GM23338 (cell line): ENCODE measurements at places on chromosomes 1 and 21. TPM values are rescaled to one million over a fixed set of nuclear protein-coding genes. Genes with fewer than 3 reads are reported as not detected.

IGSF3 gene
- total RNA-seq = 32.9 and 37.8 TPM in 2 replicates

KCNT2 gene
- total RNA-seq = 10.1 and 13.4 TPM in 2 replicates

PCSK9 gene
- 275 and 327 TPM in 2 replicates for total RNA-seq

MKNK1 gene
- 9.7 and 11.8 TPM in 2 replicates for total RNA-seq

PRDM16 gene
- total RNA-seq = 0.14 and 0.66 TPM in 2 replicates

NBPF1 gene
- 7.5 and 11.8 TPM in 2 replicates for total RNA-seq

CHRM3 gene
- total RNA-seq = 13.8 and 20.8 TPM in 2 replicates

BNIPL gene
- 1.2 and 2.4 TPM in 2 replicates for total RNA-seq

SPRR2G gene
- not detected in 2 replicates for total RNA-seq

CAPN8 gene
- total RNA-seq = not detected in 2 replicates

TNFSF4 gene
- 1.2 and 1.5 TPM in 2 replicates for total RNA-seq

C1orf185 gene
- not detected in 2 replicates for total RNA-seq

PSMB4 gene
- total RNA-seq = 348 and 352 TPM in 2 replicates

ABCG1 gene
- total RNA-seq = 4.4 and 7.3 TPM in 2 replicates

OR2L13 gene
- not detected in 2 replicates for total RNA-seq

LIPI gene
- total RNA-seq = not detected in 2 replicates

KCNN3 gene
- total RNA-seq = 1.9 and 4.0 TPM in 2 replicates

TRIM67 gene
- total RNA-seq = 0.03 TPM in 1 of 2 replicates, not detected in the other

MARK1 gene
- 13.6 and 13.9 TPM in 2 replicates for total RNA-seq

BARHL2 gene
- not detected in 2 replicates for total RNA-seq

EBNA1BP2 gene
- 116 and 130 TPM in 2 replicates for total RNA-seq

SLC5A3 gene
- total RNA-seq = 31.7 and 32.7 TPM in 2 replicates

OR10J1 gene
- not detected in 2 replicates for total RNA-seq

CRP gene
- total RNA-seq = not detected in 2 replicates

UBL4B gene
- not detected in 2 replicates for total RNA-seq

DENND2C gene
- 2.9 and 4.1 TPM in 2 replicates for total RNA-seq

PMF1 gene
- 86.1 and 112 TPM in 2 replicates for total RNA-seq

TMCC2 gene
- 9.9 and 11.8 TPM in 2 replicates for total RNA-seq

MXRA8 gene
- 11.7 and 17.2 TPM in 2 replicates for total RNA-seq

SORT1 gene
- total RNA-seq = 51.7 and 55.4 TPM in 2 replicates

RSPH1 gene
- total RNA-seq = 0.12 TPM in 1 of 2 replicates, not detected in the other

NEGR1 gene
- total RNA-seq = 0.93 and 0.94 TPM in 2 replicates

USH2A gene
- under 0.01 and 0.03 TPM in 2 replicates for total RNA-seq

AK5 gene
- 8.8 and 18.3 TPM in 2 replicates for total RNA-seq

AADACL4 gene
- total RNA-seq = not detected in 2 replicates

TEDDM1 gene
- not detected in 2 replicates for total RNA-seq

MPZ gene
- 1.6 and 1.9 TPM in 2 replicates for total RNA-seq
